Calu3 (cell line): ENCODE measurements at places on chromosomes 16 and 17. TPM values are rescaled to one million over a fixed set of nuclear protein-coding genes. Genes with fewer than 3 reads are reported as not detected.

Gene KRT12
- total RNA-seq: 2.4 and 2.7 TPM in 2 replicates

Gene INCA1
- total RNA-seq: 0.54 TPM in 1 of 2 replicates, not detected in the other

Gene FBXO39
- total RNA-seq: 0.59 and 1.5 TPM in 2 replicates

DNA sequence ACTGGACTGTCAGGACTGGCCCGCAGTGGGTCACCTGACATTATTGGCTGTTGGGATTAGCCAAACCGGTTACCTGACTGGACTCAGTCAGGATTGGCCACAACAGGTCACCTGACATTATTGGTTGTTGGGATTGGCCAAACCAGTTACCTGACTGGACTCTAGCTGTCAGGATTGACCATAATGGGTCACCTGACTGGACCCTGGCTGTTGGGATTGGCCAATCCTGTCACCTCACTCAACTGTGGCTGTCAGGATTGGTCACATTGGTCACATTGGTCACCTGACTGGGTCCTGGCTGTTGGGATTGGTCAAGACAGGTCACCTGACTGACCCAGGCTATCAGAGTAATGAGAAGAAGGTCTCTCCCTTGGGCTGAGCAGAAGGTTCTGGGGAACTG lies 207.7 kb upstream of the SDK2 start:
- H3K4me1 ChIP-seq: no peaks in the 10 kb centered on the region
- no peaks in the 10 kb centered on the region for H3K36me3 ChIP-seq

DNA sequence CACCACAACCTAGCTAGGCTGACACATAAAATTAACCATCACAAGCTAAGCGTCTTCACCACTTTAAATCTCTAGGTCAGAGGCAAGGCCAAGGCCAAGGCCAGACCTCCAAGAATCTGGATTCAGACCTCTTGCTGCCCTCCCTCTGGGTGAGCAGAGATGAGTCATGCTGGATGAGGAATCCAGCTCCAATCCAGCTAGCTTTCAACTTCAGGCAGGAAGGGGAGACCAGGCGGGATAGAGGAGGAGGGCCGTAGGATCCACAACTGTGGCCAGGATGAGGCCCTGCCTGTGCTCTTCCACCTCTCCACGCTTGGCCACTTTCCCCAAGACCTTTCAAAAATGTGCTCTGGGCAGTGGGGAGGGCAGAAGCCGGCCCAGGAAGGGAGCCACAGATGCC lies 14.7 kb downstream of the LRRC75A start:
- no peak overlapping the region for H3K27ac ChIP-seq
- H3K4me3 ChIP-seq: no peak overlapping the region
- no peaks in the 10 kb centered on the region for H3K36me3 ChIP-seq
- no peaks in the 10 kb centered on the region for H3K27me3 ChIP-seq
- H3K4me1 ChIP-seq: no peaks in the 10 kb centered on the region
- no peak for DNase-seq

DNA sequence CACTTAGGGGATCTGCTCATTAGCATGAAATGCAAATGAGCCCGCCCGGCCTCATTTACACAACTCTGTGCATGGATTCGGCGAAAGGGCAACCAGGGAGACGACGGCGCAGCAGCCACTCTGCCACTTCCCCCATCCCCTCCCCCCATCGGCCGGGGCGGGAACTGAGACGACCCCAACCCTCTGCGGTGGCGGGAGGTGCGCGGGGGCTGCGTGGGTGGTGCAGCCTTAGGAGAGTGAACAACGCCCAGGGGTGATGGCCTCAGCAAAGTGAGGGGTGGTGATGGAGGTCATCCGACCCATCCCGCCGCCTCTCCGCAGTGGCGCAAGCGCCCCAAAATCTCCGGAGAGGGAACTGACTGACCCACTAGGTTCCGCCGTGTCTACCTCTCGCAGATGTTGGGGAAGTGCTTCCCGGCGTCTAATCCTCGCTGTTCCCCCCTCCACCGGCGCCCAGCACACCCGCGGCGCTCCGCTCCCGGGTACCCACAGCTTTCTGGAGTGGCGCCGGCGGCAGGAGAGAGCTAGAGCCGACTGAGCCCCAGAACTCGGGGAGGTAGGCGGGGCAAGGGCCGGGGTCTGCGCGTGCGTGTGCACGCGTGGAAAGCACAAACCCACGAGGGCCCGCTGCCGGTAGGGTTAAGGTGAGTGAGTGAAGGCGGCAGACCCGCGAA lies 1.4 kb upstream of the CACNA1G start:
- H3K4me1 ChIP-seq: peaks cover 5% of the 10 kb centered on the region
- H3K27me3 ChIP-seq: peaks cover 67% of the 10 kb centered on the region
- no peak overlapping the region for H3K27ac ChIP-seq
- DNase-seq: no peak
- H3K36me3 ChIP-seq: no peaks in the 10 kb centered on the region
